CD4-positive, alpha-beta T cell (primary cell): ENCODE measurements at places on chromosomes 3 and 15. TPM values are rescaled to one million over a fixed set of nuclear protein-coding genes. Genes with fewer than 3 reads are reported as not detected.

C3orf49 gene
- not detected for total RNA-seq

SMAD6 gene
- total RNA-seq: 0.59 TPM

TRPM1 gene
- not detected for total RNA-seq

GOLGA6L24 gene
- not detected for total RNA-seq

AGBL1 gene
- not detected for total RNA-seq

THAP10 gene
- not detected for total RNA-seq

TM4SF1 gene
- not detected for total RNA-seq

ACTC1 gene
- not detected for total RNA-seq

AQP9 gene
- 0.55 TPM for total RNA-seq

RAD51 gene
- total RNA-seq: 1.5 TPM

ATP10A gene
- total RNA-seq: 30.0 TPM

KNL1 gene
- total RNA-seq: 0.59 TPM

MINDY4B gene
- total RNA-seq: not detected

SI gene
- not detected for total RNA-seq

ARHGAP11A gene
- total RNA-seq: 4.7 TPM

ECT2 gene
- 1.1 TPM for total RNA-seq

ADAMTSL3 gene
- not detected for total RNA-seq

POLQ gene
- 0.17 TPM for total RNA-seq
